ENCODE measurements at places on chromosomes 7 and 10. TPM values are rescaled to one million over a fixed set of nuclear protein-coding genes. Genes with fewer than 3 reads are reported as not detected.

DNA sequence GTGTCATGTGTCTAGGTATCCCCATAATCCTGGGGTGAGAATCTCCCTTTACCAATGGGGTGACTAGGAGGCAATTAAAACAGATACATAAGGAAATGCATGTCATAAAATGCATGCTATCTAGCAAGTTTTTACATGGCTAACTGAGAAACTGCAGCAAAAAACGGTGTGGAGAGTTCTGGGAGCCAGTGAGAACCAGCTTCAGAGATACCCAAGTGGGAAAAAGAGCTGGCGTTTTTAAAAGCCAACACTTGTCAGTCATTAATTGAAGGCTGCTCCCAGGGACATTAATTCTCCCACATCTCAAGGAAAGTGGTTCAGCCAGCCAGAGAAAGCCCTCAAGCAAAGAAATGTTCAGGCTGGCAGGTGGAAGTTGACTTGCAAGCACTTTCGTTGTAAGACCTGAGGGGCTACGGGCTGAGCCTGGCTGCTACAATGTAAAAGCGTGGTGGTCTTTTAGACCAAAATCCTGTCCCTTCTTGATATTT, 28.1 kb downstream of the ST8SIA6 start:
- no peak for DNase-seq

DNA sequence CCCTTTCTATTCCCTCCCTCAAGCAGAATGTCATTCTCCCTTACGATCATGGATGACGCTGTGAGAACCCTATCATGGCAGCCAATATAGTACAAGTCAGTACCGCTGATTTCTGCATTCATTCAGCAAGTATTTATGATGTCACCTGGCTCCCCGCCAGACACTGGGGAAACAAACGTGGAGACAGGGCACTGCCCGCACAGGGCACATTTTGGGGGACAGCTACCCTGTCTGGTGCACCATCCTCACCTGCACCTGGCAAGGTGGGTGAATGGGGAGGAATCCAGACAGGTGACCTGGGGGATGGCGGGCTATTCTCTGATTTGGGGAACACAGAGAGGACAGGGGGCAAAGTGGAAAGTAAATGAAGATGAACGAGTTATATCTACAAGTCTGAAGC, 28.4 kb downstream of the MKI67 start:
- peak; percentile 77 for DNase-seq

DNA sequence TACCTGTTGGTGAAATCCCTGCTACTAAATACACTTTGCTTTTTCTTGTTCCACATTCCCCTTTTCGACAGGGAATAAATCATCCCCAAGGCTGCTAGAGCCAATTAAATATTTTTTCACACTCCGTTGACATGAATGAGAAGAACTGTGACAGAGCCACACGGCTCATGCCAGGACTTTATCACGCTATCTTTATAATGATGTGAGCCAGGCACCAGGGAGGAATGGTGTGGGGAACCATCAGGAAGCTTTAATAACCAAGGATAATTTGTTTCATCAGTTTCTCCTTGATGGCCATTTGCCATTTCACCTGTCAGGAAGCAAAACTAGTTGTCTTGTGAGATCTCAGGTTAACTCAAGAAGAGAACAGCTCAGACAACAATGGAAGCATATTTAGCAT, 193.0 kb upstream of the C7orf33 start:
- DNase-seq: no peak

- no peak for DNase-seq
Observed at GRCh38 chr7:134699021-134699818, 52.6 kb downstream of the BPGM start.

DNA sequence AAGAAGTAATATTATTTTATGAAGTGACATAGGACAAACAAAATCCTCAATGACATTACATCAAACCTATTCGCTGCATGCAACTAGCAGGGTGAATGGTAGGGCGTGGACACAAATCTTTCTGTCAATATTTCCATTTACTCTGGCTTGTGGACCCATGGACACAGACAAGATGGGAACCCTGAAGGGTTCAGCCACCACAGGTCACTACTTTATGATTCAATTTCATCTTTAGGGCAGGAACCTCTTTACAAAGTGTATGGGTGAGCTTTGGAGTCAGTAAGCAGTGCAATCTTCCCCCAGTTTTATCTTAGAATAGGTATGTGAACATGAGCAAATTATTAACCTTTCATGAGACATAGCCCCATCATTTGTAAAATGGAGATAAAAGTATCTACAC, 982.4 kb upstream of the LRRTM3 start:
- no peak for DNase-seq

- no peak for DNase-seq
Observed at GRCh38 chr7:121486590-121486989, 90.5 kb upstream of the FAM3C start.

GRCh38 chr7:106143711-106144337, 31.7 kb upstream of the SYPL1 start:
- no peak for DNase-seq

DNA sequence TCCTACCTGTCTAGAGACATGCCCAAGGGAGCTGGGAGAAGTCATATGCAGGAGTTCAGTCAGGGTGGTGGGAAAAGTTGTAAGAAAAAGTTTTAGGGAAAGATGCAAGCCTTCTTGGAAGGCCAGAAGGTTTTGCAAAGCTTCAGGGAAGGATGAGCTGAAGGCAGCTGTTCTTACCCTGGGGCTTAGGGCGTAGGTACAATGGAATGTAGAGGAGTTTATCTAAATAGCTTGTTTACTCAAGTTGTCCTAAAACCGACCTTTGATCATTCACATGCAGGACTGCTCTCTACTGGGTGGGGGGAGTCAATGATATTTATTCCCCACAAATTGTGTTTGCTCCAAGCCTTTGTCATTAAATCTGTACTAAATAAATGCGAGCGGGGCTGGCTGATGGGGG, 277.0 kb downstream of the CRPPA start:
- no peak for DNase-seq

GRCh38 chr7:28921822-28922221, 36.3 kb downstream of the TRIL start:
- DNase-seq: no peak

DNA sequence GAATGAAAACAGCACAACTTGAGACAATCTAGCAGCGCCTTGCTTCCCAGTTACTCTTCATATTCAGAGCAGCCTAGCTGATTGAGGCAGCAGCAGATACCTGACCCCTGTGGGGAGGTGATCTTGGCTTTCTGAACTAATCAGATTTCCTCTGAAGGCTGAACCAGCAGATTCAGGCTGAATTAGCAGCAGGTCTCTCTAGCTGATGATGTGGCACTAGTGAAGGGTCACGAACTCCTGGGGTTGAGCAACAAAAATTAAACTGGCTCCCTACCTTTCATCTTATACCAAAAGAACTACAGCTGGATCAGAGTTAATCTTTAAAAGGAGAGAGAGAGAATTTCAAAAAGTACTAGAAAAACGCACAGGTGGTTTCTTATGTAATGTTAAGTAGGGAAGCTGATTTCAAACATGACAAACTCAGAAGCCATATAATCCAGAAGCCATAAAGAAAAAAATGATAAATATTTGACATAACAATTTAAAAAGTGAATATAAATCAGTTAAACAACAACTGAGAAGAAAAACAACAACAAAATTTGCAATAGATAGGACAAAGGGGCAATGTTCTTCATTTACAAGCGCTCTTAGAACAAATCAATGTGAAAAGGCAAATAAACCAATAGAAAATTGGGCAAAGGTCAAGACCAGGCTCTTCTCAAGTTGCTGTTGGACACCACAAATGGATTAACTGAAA, 13.5 kb downstream of the SLC25A13 start:
- no peak for DNase-seq

The OR6B1 gene
- not detected for total RNA-seq

The CYP2C9 gene
- total RNA-seq: 0.51 TPM

DNA sequence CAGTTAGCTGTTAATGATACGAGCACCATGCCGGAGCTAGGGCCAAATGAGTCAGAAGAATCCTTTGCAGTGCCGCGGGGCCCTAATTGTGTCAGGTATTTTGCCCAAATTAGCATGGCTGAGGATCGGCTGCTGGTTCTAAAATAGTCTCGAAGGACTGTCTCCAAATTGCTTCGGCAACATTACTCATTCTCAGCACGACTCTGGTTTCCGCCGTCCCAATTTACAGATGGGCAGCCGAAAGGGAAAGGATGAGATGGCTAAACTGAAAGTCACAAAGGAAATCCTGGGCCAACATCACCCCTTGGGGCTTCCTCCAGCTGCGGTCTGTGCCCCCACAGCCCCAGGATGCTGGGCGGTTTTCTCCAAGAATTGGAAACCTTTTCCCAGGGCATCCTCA, 351.4 kb downstream of the PAXIP1 start:
- DNase-seq: no peak

The HMX3 gene
- total RNA-seq: not detected

The AKR1B15 gene
- 2.3 TPM for total RNA-seq
